ENCODE measurements at places on chromosomes 12 and 14. TPM values are rescaled to one million over a fixed set of nuclear protein-coding genes. Genes with fewer than 3 reads are reported as not detected.

- DNase-seq: no peak
Observed at GRCh38 chr12:108190529-108190928, 61.4 kb downstream of the WSCD2 start.

DNA sequence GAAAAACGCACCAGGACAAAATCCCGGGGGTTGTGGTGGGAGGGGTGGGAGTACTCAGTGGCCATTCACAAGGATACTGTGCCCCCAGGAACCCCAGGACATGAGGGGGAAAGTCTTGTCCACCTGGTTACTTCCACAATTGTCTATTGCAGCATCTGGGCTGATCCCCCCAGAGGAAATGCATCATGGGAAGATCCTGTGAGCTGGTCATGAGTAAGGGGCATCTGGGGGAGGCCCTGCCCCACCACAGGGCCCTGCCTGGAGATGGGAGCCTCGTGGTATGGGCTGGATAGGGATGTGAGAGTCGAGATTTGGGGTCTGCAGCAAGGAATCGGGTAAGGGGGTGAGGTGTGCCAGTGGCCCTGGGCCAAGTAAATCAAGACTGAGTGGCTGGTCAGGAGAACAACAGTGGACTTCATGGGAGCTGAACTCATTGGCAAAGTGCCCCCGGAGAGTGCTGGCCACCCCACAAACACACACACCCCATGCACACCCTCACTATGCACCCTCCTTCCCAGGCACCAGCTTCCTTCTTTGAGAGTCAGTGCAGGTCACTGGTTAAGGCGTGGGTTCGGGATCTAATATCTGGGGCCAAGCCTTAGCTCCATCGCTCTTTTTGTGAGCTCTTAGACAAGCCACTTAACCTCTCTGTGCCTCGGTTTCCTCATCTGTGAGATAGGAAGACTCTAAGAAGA, 3.0 kb upstream of the SERPINA1 start:
- DNase-seq: no peak

DNA sequence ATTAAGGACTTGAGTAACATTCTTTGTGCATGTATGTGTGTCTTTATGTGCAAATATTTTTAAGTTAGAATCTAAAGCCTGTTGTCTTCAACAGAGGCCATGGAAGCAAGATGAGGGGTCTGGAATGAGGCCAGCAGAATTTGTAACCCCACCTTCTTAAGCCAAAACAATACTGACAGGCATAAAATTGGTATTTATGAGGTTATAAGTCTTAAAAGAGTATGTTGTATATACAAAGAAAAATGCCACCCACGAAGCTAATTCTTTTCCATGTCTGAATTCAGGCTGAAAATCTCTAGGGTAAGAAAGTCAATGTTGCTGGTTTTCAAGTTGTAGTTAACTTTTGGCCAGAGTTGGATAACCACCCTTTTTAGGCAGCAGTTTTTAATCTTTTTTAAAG, 86.2 kb upstream of the TMTC1 start:
- no peak for DNase-seq

- DNase-seq: no peak
Observed at GRCh38 chr12:124392271-124392666, 97.4 kb downstream of the RFLNA start.

DNA sequence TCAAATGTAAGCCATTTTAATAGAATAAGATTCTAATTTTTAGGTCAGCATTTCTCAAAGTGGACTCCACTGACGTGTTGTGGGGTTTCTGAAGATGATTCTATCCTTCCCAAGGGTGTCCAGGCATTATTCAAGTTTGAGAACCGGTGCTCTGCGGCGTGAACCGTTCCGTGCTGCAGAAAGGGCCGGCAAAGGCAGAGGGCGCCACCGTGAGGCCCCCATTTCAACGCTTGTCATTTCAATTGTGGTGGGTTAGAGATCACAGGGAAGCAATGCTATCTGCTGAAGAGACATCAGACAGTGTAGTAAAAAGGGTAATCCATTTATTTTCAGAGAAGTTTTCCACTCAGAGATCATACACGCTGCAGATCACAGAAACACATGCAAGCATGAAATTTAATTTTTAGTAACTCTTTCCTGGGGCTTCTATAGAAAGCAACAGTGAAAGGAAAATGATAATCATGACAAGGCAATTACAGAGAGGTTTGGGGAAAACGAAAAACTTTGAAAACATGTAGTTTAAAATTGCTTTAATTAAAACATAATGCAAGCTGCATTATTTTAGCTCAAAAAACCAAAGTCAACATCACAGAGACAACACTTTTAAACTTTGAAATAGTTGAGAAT, 201.7 kb downstream of the EXOC5 start:
- DNase-seq: no peak

GRCh38 chr12:39935839-39936238, 170.0 kb downstream of the SLC2A13 start:
- no peak for DNase-seq

GRCh38 chr12:2172491-2173214, 119.9 kb downstream of the CACNA1C start:
- no peak for DNase-seq

DNA sequence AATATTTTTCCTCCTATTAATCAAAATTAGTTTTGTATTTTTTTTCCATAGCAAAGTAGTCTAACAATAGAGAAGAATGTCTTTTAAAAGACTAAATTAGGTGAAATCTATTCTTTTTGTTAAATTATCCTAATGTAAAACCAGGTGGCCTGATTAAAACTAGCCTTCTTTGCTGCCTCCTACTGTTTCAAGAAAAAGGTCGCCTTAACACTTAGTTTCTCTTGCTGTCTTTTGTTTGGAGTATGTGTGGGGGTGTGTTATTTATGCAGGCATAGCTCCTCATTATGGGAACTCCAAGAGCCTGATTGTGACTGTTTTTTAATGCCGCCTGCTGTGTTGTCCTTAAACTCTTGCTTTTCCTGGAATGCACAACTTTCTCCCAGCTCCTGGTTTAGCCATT, 855.3 kb downstream of the DIO2 start:
- DNase-seq: no peak

- no peak for DNase-seq
Observed at GRCh38 chr12:53518381-53518780, 11.1 kb upstream of the NPFF start.

- DNase-seq: no peak
Observed at GRCh38 chr12:19755136-19755535, 315.8 kb downstream of the AEBP2 start.

- no peak for DNase-seq
Observed at GRCh38 chr12:103858953-103859601, 18.0 kb upstream of the NT5DC3 start.

GRCh38 chr14:24411443-24412389, 12.9 kb downstream of the NYNRIN start:
- no peak for DNase-seq

DNA sequence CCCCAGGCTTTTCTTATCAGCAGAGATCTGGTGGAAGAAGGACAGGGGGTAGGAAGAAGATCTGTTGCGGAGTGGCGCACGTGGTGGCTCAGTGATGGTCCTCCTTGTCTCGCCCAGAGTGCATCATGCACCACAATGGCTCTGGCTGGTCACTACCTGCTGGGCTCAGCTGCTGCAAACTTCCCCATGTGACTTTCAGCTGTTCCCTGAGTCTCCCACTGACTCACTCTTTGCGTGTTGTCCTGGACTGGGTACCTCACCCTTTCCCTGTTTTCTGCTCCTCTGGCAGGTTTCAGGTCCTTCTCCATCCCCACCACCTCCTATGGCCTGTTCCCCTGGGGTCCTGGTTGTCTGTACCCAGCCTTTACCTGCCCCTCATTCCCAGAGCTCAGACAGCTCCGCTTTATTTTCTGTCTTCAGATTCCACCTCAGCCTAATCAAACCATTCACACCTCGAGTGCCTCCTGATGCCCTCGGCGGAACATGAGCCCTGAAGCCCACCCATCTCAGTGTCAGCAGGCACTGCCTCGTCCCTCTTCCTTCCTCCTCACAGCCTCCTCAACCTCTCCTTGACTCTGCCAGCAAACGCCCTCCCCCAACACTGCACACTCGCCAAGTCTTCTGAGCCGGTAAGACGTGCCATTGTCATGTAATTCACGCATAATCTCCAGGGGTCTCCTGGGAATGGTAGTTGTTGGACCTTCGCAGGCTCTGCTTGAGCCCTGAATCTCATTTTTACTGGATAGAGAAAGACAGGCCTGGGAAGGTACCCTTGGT, 1.8 kb downstream of the C1R start:
- no peak for DNase-seq

DNA sequence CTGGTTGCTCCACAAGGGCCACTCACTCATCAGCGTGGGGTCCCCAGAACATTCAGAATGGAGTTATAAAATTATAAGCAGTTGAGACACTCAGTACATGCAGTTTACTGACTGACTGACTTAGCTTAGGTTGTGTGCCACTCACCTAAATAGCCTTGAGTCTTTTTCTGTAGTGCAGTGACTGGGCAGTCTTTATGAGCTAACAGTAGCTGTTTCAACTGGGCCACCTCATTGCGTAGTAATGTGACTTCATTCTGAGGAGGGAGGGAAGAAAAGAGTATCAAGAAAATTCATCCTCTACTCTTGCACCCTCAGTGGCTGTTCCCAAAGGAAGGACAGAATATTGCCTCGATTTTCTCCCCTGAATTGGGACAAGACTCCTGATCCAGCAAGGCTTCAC, 15.8 kb upstream of the NPFF start:
- DNase-seq: no peak

- DNase-seq: no peak
Observed at GRCh38 chr14:57391517-57392195, 1.3 kb downstream of the NAA30 start.

- DNase-seq: no peak
Observed at GRCh38 chr12:108630481-108631207, 3.0 kb downstream of the SELPLG start.

The BRAP gene
- 24.5 TPM for polyA plus RNA-seq

The IFI27 gene
- polyA plus RNA-seq: not detected

The FGD4 gene
- polyA plus RNA-seq: not detected

The STAT6 gene
- polyA plus RNA-seq: 147 TPM

The CD63 gene
- polyA plus RNA-seq: 150 TPM

The CARMIL3 gene
- not detected for polyA plus RNA-seq

The CCDC38 gene
- polyA plus RNA-seq: not detected

Data from naive B cell (primary cell).